ENCODE measurements at places on chromosomes 13 and 19.

GRCh38 chr13:98226496-98226895 lies 49.4 kb upstream of the RNF113B start:
- DNase-seq, result no peak

GRCh38 chr13:79393564-79394249 lies 12.3 kb downstream of the RBM26 start:
- DNase-seq, result no peak

DNA sequence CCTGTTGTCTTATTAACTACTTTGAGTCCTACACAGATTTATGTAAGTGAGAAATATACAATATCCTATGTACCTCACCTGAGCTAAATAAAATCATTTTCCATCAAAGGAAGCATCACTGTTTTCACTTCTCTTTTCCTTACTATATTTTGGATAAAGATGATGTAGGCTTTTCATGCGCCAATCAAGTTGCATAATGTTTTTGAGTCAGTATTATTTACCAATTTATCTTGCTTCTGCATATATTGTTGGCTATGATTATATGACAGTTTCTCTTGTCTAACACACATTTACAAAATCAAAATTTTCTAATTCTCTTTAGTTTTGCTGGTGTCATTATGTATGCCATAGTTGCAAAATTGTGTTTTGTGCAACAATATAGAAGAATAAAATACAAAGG lies 67.9 kb upstream of the FRY start:
- DNase-seq, result no peak

GRCh38 chr19:51181913-51182419 lies 39.9 kb downstream of the SIGLEC7 start:
- DNase-seq, result no peak

DNA sequence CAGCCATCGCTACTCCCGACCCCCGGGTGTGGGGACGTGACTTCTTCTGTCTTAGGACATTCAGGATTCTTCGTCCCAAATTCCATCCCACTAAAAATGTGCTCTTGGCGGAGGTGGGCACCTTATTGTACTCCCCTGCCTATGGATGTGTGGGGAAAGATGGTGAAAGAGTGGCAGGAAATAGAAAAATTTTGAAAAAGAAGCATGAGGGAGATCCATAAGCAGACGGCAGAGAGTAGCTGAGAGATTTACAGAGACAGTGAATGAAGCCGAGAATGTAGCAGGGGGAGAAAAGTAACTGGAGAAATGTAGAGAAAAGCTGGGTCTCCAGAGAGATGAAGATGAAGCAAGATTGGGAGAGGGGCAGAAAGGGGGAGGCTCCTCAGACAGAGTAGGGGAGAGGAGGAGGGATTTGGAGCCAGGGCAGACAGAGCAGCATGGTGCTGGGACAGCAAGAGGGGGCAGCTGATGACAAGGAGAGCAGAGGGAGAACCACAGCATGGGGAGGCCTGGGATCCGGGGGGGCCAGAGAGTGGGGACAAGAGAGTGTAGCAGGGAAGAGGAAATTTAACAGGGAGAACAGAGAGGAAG lies 843 bp downstream of the ZNF610 start:
- DNase-seq, result peak; percentile 54

All from DND-41 (cell line).